Muscle of back (tissue), 13 donors: ENCODE measurements at places on chromosomes 2 and 18. TPM values are rescaled to one million over a fixed set of nuclear protein-coding genes. Genes with fewer than 3 reads are reported as not detected.

FARSB gene
- 24.8 TPM for polyA plus RNA-seq

OSR1 gene
- 30.4 TPM for polyA plus RNA-seq

AOX1 gene
- polyA plus RNA-seq: 1.1 TPM

ALLC gene
- 0.14 TPM for polyA plus RNA-seq

GRCh38 chr2:157845081-157845480 lies 31.0 kb downstream of the ACVR1 start:
- no peak for DNase-seq

GRCh38 chr2:133570542-133570941 lies 2.3 kb upstream of the NCKAP5 start:
- no peak for DNase-seq

DNA sequence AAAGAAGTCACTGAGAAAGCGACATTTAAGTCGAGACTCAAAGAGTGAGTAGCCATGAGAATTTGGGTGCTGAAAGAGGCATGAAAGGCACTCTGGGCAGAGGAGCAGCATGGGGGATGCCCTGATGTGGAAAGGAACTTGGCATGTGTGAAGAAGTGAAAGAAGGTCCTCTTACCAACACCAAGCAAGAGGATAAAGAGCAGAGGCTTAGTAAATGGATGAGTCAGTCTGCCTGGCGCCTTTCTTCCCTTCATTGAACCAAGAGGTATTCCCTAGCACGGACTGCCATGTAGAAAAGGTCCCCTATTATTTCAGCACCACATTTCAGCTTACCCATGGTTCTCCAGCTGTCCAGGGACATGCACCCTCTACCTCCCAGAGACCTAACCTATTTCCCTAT lies 221.1 kb upstream of the NRP2 start:
- no peak for DNase-seq

DNA sequence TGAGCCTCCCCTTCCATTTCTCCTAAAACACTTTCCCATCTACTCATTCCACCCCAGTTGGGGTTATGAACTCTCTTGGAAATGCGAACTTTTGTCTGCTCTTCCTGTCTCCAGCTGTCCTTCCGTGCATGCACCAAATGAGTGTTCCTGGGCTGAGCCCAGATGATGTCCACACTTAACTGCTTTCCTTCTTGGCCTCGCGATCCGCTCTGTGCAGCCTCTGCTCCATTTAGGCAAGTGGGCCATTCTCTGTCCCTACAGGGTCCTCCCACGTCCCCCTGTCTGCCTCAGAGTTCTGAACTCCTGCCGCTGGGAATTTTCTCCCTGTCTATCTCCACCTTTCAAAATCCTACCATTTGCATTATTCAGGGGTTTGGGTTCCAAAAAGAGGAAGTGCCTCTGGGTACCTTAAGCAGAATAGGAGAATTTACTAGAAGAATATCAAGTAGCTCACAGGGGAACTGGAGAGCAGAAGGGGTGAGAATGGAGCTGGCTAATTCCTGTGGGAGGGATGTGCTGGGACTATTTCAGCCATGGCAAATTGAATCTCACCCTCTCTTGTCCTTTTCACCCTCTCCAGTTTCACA lies 4.7 kb upstream of the NCK2 start:
- DNase-seq: no peak

DNA sequence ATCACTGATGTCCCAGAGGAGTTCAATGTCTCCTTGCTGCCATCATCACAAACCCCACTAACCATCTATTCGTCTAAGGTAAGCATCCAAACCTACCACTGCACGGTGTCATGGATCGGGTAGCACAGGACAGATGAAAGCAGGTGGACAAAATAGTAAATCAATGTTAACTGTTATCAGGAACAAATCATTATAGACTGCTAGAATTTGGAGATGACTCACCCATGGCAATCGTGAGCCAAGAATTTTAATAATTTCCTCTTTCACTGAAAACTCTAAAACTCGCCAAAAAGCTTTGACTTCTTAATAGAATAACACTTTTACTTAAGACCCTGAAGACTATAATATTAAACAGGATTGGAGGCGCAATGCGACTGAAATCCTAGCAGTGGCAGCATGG lies 33.7 kb upstream of the BZW1 start:
- no peak for DNase-seq
